Bronchial smooth muscle cell (primary cell): ENCODE measurements at places on chromosomes 6 and 20. TPM values are rescaled to one million over a fixed set of nuclear protein-coding genes. Genes with fewer than 3 reads are reported as not detected.

Gene SNHG17
- 3.9 and 6.3 TPM in 2 replicates for total RNA-seq

Gene C6orf89
- 29.4 and 34.4 TPM in 2 replicates for total RNA-seq

Gene PXMP4
- total RNA-seq: 4.7 and 10.2 TPM in 2 replicates

Gene CD24
- 1.1 and 4.9 TPM in 2 replicates for total RNA-seq
